ENCODE measurements at places on chromosomes 5 and 9. TPM values are rescaled to one million over a fixed set of nuclear protein-coding genes. Genes with fewer than 3 reads are reported as not detected.

DNA sequence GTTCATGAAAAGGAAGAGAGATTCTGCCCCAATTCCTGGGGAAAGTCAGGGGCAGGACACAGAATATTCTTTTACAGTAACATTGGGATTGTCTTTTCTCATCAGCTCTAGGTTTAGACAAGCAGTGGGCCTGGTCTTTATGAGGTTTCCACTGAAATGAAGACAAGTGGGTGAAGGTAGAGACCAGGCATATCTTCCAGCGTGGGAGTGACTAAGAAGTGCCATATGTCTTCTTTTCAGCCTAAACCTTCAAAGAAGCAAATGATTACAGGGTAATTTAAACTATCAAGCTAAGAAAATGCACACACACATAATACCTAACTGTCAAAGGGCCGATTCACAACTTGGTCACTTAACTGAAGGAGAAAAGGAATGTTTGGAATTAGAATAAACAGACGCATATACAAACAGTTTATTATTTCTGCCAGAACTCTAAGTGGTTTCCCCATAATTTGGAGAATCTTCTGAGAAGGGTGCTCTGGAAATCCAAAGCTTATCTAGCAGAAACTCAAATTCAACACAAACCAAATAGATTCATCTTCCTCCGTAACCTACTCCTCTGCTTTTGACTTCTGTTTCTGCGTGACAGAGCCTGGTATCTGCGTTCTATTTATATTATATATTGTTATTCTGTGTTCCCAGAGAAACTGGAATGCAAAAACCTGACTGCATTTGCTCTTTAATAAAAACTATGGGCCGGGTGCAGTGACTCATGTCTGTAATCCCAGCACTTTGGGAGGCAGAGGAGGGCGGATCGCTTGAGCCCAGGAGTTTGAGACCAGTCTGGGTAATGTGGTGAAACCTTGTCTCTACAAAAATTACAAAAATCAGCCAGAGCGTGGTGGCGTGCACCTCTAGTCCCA lies 22.0 kb upstream of the TEK start:
- no peak for DNase-seq

GRCh38 chr5:181100121-181100875 lies 30.7 kb downstream of the OR2V1 start:
- no peak for DNase-seq

DNA sequence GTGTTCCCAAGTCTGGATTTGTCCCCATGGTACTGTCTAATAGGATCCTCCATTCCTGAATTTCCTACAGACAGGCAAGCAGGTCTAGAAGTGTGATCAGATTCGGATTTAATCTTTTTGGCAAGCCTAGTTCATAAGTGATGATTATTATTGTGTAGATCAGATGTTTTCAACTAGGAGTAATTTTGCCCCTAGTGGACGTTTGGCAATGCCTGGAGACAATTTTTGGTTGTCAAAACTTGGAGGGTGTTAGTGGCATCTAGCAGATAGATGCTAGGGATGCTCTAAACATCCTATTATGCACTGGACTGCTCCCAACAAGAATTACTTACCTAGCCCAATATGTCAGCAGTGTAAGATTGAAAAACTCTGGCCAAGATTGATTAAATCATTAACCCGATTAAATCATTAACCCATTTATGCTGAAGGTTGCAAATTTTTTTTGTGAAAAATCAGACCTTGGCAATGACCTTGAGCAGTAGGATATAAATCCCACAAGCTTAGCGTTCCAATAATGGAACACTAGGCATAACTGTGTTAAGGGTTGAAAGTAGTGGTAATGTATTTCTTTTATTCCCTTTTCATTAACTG lies 28.2 kb downstream of the TCERG1 start:
- DNase-seq: no peak

DNA sequence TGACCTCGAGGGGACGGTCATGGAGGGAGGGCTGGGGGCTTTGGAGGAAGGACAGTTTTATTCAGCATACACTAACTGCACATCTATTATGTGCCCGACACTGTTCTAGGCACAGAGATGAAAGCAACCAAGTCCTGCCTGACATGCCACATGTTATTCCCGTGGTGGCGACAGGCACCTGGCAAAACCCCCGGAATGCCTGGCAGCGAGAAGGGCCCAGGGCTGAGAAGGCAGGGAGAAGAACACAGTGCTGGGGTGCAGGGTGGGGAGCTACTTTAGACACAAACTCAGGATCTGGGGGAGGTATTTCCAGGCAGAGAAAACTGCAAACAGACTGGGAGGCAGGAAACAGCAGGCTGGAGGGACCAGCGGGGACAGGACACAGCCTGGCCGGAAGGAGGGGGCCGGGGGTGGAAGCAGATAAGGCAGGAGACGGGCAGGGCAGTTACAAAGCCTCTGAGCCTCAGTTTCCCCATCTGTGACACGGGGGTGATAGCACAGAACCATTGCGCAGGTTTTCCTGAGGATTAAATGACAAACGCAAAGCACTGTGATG lies 77.7 kb downstream of the STK10 start:
- DNase-seq: no peak

DNA sequence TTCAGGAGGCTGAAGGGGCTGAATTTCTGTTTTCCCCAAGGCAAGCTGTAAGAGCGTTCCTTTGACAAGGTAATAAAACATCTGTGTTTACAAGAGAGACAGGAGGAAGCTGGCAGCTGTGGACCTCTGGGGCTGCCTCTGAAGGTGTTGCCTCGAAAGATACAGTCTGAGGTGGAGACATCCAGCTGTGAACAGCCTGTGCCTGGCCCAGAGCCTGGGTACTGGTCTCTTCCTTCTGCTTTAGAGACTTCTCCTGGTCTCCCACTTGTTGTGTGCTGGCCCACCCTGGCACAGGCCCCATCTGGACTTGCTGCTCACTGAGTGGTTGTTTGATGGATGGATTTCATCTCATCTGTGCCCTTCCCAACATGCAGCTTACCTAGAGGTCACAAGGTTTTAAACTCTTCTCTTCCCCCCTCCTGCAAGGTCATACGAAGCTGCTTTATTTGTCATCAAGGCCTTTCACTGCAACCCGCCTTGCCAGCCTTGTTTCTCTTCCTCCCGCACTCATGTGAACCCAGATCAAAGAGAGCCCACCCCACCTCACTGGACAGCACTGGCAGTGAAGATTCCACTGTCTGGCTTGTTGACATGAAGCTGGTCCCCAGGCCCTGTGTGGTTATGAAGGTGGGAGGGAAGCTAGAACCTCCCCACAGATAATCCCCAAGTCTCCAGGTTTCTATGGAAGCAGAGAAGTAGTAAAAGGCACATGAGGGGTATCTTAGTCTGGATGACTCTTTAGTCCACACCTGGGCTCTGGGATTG lies 35.0 kb upstream of the ALDH1B1 start:
- no peak for DNase-seq

PRDM9 gene
- total RNA-seq: not detected

- DNase-seq: peak; percentile 54
Measured at GRCh38 chr5:169873642-169874041, 106.7 kb downstream of the INSYN2B start.

BARHL1 gene
- not detected for total RNA-seq

- DNase-seq: no peak
Measured at GRCh38 chr5:173187054-173187743, 42.9 kb downstream of the BNIP1 start.

Measured in left ventricle myocardium inferior (tissue), 1 donor.